ENCODE measurements at places on chromosomes 11 and 22.

GRCh38 chr22:47551431-47551775, 789.0 kb downstream of the TBC1D22A start:
- DNase-seq: no peak

DNA sequence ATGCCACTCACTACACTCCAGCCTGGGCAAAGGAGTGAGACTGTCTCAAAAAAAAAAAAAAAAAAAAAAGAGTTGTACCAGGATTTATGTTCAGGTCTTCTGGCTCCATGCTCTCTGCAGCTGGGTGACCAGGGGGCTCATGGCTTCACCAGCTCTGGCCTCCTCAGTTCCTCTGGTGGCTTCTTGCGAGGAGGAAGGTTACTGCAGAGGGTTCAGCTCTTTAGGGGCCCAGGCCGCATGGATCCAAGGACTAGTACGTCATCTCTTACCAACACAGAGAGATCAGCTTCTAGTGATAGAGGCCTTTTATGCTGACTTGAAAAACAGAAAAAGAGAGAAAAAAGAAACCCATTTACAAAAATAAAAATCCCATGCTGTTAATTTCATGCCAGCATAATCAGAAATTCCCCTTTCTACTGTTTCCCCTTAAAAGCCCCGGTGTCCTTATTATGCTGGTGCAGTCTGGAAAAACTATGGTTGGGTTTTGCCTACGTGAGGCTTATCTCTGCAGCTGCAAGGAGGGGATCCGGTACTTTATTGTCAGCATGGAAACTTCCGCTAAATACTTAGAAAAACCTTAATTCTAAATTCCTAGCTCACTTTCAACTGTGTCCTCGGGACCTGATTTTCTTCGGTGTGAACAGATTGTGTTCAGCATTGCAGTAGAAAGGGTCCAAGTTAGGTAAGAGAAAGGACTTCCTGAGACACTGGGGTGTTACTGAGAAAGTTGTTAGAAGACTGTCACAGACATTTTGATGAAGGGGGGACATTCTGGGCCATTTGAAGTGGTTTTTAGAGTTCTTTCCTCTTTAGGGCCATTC, 13.7 kb downstream of the ZBTB16 start:
- DNase-seq: no peak

GRCh38 chr11:2580571-2581001, 119.2 kb downstream of the KCNQ1OT1 start:
- DNase-seq: no peak

- DNase-seq: no peak
These were observed 1.5 kb downstream of the SLC35F2 start for GRCh38 chr11:107856981-107857517.

DNA sequence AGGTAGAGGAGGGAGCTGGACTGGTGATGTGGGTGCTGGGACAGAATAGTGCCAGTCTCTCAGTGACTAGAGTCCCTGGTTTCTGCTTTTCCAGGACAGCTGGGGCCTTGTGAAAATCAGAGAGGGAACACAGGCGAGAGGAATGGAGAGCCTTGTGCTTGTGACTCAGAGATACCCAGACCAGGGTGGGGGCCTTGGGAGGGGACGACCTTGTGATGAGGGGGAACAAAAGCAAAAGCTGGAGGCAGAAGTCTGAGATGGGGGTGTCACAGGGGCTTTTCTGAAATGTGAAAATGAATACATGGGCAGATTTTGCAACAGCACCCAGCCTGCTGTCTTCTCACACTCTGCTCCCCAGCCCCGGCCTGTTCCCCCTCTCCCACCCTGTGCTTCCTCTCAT, 3.4 kb upstream of the NR1H3 start:
- no peak for DNase-seq

All from NCI-H2081 treated with DMSO at 0.1 percent for 48 hours (cell line).